ENCODE measurements at places on chromosomes 4 and X.

DNA sequence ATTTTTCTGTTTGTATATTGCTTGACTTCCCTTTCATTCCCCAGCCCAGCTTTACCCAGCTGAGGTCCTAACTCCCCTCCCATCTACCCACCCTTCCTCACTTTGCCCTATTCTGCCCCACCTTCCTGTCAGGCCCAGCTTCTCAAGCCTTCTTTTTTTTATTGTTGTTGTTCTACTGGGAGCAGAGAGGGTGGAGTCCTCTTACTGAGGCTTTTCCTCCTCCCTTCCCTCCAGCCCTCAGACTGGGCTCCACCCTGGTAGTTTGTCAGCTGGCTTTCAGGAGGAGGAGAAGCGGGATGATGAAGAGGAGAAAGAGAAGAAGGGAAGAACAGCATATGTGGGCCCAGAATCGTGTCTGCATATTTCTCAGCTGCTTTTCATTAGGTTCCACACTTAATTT lies 3.2 kb upstream of the KLF8 start:
- DNase-seq = no peak

DNA sequence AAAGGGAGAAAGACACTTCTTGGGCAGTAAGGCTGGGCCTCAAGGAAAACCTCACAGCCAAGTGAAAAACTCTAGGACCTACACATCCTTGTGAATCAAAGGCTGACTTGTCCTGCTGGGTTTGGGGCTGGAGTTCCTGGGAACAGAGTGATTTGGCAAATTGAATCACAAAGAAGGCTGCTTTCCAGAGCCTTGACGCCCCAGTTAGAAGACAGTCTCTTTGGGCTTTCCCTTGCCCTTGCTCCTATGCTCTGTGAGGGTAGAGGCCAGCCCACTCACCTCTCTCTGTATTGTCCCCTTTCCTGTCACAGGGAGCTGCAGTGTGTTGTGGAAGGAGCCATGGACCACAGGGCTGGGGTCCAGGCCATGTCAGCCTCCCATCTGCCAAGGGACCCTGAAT lies 9.6 kb downstream of the AMER1 start:
- DNase-seq = no peak

GRCh38 chr4:74217365-74217764 lies 59.4 kb downstream of the MTHFD2L start:
- no peak for DNase-seq

DNA sequence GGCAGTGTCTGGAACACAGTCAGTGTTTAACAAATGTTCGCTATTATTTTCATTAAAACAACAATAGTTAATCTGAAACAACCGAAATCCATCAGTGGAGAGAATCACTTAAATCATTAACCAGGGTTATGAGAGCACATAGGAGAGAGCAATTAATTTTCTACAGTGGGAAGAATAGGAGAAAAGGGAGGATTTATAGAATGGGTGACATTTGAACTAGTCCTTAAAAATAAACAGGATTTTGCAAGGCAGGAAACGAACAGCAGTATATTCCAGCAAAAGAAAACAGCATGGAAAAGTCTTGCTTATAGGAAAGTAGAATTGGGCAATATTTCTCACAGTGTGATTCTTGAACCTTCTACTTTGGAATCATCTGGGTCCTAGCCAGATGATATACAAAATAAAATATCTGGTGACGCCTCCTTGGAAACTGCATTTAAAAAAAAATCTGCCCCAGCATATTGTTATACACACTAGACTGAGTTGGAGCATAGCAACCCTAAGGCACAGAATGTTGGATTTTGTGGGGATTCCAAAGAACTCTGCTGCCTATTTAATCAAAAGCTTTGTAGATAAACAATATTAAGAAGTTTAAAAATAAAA lies 56.1 kb downstream of the INTS12 start:
- no peak for DNase-seq

GRCh38 chr4:66949419-66949818 lies 595.9 kb downstream of the CENPC start:
- no peak for DNase-seq

DNA sequence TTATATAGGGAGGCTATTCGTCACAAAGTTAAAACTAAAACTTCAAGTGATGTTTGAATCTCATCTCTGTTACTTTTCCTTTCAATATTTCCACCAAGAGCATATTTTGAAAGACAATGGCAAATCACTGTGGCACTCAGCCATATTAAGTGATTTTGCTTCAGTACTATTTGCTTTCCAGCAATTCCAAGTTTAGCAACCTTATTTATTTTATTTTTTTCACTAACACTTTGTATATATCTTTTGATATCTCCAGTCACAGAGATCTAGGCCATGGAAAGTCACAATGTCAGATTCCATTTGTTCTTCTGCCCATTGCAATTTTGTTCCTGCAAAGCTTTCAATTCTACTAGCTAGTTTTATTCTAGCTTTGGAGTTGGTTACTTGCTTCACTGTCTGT lies 1514.5 kb upstream of the ADGRL3 start:
- DNase-seq = no peak

- no peak for DNase-seq
These were observed 75.3 kb downstream of the DHRSX start for GRCh38 chrX:2425286-2426071.

DNA sequence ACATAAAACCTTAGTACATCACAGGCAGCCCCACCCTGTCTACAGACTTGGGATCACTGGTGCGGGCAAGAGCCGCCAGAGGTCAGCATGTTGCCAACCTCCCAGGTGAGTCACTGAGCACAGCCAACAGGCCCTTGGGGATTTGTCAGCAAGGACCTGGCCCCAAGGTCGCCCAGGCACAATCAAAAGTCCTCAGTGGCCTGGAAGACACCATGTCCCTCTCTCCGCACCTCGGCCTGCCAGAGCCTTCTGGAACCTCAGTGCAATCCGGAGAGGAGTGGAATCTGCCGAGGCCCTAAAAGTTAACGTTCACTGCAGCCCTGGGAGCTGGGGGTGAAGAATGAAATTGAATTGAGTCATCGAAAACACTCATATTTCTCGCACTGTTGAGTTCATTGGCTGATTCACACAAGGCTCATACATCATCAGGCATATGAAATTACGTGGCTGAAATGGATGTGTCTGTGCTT lies 74.3 kb downstream of the WFS1 start:
- DNase-seq = peak; percentile 59

DNA sequence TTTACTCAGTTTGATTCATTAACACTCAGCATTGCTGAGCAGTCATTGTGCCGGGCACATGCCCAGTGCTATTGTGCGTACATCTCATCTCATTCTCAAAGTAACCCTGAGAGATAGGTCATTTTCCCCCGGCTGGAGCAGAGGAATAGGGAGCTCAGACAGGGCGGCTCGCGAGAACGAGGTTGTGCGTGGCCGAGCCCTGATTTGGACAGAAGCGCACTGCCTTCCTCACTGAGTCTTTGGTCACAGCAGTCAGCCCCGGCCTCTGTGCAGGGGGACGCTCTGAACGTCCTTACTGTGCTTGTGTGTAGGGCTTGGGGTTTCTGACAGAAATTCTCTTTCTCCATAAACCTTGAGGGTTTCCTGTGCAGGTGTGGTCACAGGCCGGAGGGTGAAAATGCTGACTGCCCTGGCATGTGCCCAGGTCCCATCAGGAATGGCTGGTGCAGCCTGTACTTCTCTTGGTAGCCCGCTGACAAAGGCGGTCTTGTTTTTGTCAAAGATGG lies 39.5 kb downstream of the NOP14 start:
- no peak for DNase-seq

GRCh38 chr4:113971706-113972360 lies 7.6 kb downstream of the ARSJ start:
- DNase-seq = no peak

GRCh38 chrX:50736656-50737055 lies 77.3 kb downstream of the SHROOM4 start:
- DNase-seq = no peak

GRCh38 chr4:124943145-124943889 lies 230.8 kb upstream of the ANKRD50 start:
- DNase-seq = no peak

DNA sequence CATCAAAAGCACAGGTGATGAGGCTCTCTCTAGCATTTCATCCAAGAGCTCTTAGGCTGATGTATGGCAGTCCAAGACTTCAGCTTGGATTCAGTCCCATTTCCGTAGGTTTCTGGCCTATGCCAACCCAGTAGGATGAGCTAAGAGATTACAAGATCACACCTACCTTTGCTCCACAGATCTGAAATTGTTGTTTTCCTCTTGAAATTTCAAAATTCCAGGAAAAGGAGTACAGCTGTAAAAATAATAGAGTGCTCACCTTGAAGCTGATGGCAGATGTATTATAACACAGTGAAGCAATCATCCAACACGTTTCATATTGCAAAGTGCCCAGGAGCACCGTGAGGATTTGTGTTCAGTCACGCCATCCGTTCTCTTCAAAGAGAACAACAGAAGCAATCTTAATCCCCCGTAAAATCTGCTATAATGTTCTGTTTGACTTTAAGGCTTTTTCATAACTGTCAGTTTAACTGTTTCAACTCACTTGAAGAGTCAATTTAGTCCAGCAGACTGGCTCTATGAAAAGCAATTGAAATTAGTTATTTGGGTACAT lies 137.5 kb downstream of the CPE start:
- no peak for DNase-seq

GRCh38 chrX:119809185-119809666 lies 17.8 kb upstream of the RPL39 start:
- DNase-seq = no peak

GRCh38 chr4:153572609-153573008 lies 106.4 kb downstream of the TMEM131L start:
- no peak for DNase-seq

GRCh38 chr4:170853422-170854021 lies 763.8 kb upstream of the AADAT start:
- peak; percentile 59 for DNase-seq

- DNase-seq = peak; percentile 43
These were observed 485.0 kb upstream of the FAT1 start for GRCh38 chr4:187208651-187209050.

DNA sequence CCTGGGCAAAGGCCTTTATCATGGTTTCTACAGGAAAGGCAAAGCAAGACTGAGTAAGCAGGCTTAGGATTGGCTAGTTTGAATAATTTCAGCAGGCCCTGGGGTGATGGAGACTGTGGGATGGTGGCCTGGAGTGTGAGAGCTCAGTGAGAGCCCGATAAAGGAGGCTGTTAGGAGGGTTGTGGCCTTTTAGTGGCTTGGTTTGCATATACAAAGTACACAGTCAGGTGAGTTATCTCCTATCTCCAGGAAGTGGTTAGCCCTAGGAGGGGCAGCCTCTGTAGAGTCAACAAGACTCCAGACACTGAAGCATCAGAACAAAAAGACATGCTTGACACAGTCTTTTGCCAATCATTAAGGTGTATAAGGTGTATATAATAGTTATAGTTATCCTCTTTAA lies 157.2 kb downstream of the CFAP299 start:
- DNase-seq = no peak

DNA sequence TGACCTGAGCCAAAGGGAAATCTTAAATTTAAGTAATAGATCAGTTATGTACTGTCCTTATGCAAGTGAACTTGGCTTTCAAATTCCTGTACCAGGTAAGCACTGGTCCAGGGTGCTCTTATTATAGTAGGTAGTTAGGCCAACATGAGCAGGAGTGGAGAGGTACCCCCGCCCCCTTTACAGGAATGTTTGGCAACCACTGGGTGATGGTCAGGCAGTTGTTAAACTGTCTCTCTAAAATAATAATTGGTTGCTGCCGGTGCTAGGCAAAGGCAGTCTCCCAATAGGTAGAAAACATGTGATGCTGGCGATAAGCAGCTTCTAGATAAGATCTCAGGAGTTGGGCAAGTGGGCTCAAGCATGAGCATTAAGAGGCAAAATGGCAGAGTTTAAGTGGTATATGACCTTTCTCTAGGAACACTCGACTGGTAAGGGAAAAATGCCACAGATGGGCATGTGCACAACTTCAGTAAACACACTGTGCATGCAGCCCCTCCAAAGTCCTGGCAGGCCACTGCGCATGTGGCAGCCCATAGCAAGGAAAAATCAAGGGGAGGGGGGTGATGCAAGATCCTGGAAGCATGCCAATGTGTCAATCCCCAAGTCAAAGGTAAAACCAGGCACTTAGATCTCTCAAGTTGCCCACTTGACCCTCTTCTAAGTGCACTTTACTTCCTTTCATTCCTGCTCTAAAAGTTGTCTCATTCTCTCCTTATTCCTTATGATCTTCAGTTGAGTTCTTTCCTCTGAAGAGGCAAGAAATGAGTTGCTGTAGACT lies 1239.7 kb downstream of the C4orf33 start:
- no peak for DNase-seq

DNA sequence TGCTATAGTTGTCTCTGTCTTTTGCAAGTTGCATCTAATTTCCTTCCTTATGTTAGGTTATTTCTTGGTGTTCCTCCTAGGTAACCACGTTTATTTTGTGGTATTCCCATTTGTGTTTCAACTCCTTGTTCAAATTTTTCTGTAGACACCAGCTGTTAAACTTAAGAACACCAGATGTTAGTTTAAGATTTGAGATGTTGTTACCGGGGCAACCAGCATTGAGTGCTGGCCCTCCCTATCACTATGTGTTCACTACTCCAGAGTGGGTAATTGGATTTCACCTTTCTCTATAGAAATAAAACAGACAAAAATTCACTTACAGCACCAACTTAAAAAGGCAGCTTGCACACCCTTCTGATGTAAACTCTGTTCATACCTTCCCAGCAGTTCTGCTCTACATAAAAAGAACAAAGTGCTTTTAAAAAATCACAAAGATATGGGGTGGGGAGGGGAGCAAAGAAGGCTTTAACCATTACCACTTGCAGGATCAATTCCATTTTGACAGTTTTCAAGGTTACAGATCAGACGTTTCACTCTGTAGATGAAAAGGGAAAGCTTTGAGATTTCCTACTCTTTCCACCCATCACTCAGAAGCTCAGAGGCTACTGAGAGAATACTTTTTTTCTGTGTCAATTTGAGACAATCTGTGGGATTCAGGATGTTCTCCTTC lies 82.9 kb downstream of the DKK2 start:
- DNase-seq = no peak

- no peak for DNase-seq
These were observed 70.1 kb downstream of the NBDY start for GRCh38 chrX:56798866-56799758.

DNA sequence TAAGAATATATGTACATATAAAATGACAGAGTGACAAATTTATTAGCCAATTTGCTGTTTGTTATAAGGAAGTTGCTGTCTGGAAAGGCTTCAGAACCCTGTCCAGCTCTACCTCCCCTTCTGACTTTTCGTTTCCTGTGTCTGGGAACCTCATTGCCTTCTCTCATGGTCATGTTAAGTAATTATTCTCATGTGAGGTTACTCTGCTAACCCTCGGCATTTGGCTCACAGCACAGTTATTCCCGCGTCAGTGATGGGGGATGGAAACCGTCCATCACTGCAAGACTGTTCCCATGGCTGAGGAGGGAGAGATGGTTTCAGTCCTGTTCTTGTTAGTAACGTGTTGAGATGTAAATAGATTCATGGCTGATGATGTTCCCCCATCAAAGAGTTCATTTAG lies 11.9 kb downstream of the EDNRA start:
- DNase-seq = no peak

- no peak for DNase-seq
These were observed 1005.9 kb upstream of the ADGRL3 start for GRCh38 chr4:60194214-60194613.

GRCh38 chrX:53678667-53679066 lies 7.9 kb downstream of the HUWE1 start:
- DNase-seq = no peak

GRCh38 chr4:84939113-84939512 lies 27.4 kb downstream of the WDFY3 start:
- no peak for DNase-seq

GRCh38 chr4:88613417-88613875 lies 21.2 kb downstream of the HERC3 start:
- no peak for DNase-seq

Data from LoVo (cell line).